NCI-H1048 (cell line): ENCODE measurements at places on chromosomes 3 and 15.

- DNase-seq = no peak
These were observed 124.7 kb upstream of the FRMD4B start for GRCh38 chr3:69510481-69511030.

DNA sequence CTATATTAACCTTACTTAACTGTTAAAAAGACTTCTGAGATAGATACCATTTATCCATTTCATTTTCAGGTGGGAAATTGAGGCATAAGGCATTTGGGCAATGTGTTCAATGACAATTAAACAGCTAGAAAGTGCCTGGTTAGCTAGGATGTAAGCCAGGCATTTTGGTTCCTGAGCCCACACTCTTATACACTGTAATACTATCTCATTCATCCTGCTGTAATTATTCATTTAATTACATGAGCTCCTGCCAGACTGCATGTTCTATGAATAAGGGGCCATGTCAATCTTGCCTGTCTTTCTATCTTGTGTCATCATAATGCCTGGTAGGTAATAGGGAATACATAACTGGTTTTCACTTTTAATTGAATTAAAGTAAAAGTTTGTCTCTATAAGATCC lies 74.0 kb downstream of the RBMS3 start:
- DNase-seq = no peak

GRCh38 chr3:140344601-140345205 lies 333.2 kb upstream of the TRIM42 start:
- no peak for DNase-seq

GRCh38 chr3:187382609-187383151 lies 14.5 kb downstream of the RTP4 start:
- no peak for DNase-seq

DNA sequence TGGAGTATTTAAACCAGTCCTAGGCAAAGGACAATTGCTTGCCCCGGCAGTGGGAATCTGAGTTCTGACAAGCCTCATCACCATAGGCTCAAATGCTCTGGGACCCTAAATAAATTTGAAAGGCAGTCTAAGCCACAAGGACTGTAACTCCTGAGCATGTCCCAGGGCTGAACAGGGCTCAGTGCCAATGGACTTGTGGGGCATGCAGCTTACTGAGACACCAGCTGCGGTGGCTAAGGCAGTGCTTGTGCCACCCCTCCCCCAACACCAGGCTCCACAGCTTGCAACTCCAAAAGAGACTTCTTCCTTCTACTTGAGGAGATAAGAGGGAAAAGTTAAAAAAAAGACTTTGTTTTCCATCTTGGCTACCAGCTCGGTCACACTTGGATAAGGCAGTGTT lies 289.7 kb upstream of the DCBLD2 start:
- DNase-seq = no peak

DNA sequence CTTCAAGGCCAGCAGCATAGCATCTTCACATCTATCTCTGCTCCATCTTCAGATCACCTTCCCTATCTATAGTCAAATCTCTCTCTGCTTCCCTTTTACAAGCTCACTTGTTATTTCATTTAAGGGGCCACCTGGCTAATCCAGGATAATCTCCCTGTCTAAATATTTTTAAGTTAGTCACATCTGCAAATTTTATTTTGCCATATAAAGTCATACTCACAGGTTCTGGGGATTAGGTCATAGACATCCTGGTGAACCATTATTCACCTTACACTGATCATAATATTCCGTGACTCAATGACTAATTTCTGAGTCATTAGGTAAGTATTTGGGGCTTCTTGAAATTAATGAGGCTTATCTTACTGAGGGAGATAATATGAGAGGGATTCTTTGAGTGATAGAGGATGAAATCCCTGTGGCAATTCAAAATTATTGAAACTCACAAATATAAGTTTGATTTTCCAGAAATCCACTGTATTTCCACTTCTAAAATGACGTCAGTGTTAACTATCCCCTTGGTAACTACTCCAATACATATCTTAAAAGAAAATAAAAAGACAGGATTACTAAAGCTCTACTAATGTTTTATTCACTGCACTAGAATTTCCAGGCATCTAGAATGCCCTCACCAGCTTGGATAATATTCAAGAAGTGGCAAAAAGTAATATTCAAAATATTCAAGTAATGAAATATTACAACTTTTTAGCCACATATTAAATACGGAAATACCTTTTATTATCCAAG lies 93.7 kb upstream of the RBMS3 start:
- no peak for DNase-seq
